Activated naive CD4-positive, alpha-beta T cell treated with Interleukin-2 at 50 U/mL for 16 hours (primary cell): ENCODE measurements at places on chromosomes 3 and 15.

DNA sequence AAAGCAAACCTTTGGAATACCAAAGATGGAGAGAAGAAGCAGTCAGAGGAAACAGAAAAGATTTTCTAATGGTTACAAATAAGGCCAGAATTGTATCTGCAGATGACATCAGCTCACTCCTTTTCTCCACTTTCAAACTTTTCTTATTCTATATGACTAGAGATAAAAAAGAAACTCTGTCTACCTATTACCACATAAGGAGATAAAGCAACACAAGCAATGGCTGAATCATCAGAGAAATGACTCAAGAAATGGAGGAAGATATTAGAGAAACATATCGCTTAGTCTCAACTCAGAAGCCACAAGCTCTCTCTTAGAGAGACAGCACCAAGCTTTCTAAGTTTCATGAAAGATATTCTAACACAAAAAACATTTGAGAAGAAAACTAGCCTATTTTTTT, 784.0 kb downstream of the ZPLD1 start:
- DNase-seq, result no peak

DNA sequence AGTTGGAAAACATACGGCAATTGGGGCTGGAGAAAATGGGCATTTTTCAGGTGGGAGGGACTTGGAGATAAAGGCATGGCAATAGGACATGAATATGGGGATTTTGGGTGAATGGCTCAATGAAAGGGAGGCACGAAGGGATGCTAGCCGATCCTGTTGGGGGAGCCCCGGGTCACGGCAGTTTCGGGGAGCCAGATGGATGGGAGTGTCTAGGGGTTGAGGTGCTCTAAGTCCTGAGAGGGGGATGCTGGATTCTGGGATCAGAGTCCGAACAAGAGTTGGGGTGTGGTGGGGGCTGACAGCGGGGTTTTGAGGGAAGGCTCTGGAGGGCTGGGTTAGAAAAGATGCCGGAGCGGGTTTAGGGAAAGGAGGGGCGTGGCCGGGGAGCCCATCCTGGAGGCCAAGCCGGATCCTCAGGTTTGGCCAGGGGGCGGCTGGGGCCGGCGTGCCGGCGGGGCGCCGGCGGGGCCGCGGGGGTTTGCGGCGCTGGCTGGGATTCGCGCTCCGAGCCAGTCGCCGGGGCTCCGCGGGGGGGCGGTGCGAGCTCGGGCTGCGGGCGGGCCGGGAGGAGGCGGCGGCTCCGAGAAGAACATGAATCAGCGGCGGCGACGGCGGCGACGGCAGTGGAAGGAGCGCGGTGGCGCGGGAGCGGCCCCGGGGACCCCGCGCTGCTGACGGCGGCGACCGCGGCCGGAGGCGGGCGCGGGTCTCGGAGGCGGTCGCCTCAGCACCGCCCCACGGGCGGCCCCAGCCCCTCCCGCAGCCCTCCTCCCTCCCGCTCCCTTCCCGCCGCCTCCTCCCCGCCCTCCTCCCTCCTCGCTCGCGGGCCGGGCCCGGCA, at the start of gene TYRO3:
Gene TYRO3 (plus strand): TSS at position 813 of the 839 bp plus-strand sequence. CDS start 46 bp downstream, outside the sequence.
- peak; percentile 78 for DNase-seq

GRCh38 chr3:56870436-56870835, 68.7 kb upstream of the ARHGEF3 start:
- DNase-seq, result no peak

GRCh38 chr3:194489736-194490612, 3.2 kb upstream of the ATP13A3 start:
- DNase-seq, result no peak

GRCh38 chr3:64234571-64234970, 9.3 kb upstream of the PRICKLE2 start:
- DNase-seq, result no peak

DNA sequence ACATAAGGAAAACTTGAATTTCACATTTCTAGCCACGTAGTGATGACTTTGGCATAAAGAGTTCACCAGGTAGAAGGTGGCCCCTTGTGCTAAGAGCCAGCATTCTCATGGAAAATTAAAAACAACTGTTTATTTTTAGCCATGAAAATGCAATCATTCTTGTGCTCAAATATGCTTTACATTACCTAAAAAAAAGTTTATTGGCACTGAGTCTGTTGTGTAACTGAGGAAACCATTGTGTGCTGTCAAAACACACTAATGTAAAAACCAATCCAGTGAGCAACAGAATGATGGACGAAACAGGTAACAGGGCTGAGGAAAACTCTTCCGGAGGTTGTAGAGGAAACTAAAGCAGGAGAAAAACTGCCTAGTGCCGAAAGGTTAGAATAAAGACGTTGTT, 287.0 kb upstream of the TMC3 start:
- no peak for DNase-seq

DNA sequence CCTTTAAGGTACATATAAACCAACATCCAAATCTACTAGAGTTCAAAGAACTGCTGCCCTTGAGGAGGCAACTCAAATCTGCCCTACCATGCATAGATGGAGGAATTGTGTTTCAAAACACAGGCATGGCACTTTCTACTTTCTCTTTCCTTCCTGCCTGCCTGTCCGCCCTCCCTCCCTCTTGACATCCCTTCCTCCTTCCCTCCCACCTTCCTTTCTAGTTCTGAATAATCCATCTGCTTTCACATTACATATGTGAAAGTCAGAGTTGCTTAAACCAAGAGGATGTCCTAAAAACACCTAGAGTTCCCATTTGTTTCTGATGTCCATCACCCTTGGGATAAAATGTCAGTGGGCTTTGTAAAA, 537.6 kb downstream of the FOXP1 start:
- no peak for DNase-seq
